Effector memory CD4-positive, alpha-beta T cell (primary cell): ENCODE measurements at places on chromosomes 6 and 20.

DNA sequence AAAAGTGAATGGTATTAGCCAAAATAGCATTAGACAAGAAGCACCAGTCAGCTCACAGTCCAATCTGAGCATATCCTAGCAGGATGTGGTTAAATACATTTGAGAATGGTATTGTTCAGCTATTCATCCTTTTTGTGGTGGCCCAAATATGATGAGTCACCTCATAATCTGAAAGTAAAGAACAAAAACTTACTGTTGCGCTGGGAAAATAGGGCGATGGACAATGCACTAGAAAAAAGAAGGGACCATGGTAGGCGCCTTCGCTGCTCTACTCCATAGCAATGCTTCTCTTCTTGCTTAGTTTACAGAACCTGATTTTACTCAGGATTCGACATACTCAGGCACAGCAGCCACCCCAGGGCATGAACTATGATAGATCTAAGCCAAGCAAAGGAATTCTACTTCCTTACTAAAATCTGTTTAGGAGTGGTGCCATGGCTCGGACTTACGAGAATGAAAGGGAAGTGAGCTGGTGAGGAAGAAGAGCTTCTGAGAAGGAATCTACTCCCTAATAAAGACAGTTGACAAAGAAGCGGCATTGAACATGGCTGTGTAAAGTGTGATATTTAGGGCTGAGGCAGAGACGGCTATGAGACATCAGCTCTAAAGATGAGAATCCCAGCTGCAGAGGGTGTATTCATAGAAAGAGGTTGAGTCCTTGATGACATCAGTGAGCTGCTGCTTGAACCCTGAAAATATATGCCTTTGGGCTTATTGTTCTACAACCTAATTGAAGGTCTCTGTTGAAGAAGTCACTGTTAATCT, 16.6 kb upstream of the FBXO9 start:
- no peak overlapping the region for H3K27ac ChIP-seq
- peak overlapping the region; percentile 28 for H3K4me3 ChIP-seq
- H3K36me3 ChIP-seq: no peaks in the 10 kb centered on the region
- no peak for DNase-seq
- no peaks in the 10 kb centered on the region for H3K27me3 ChIP-seq
- H3K4me1 ChIP-seq: peaks cover 15% of the 10 kb centered on the region

- H3K4me1 ChIP-seq: no peaks in the 10 kb centered on the region
- H3K27me3 ChIP-seq: no peaks in the 10 kb centered on the region
- no peak overlapping the region for H3K4me3 ChIP-seq
- no peak overlapping the region for H3K27ac ChIP-seq
Measured at GRCh38 chr6:1267057-1267732, 44.7 kb upstream of the FOXQ1 start.

- H3K27ac ChIP-seq: no peak overlapping the region
- DNase-seq: no peak
- H3K27me3 ChIP-seq: no peaks in the 10 kb centered on the region
Measured at GRCh38 chr20:14919501-14920081, 582.2 kb upstream of the FLRT3 start.

DNA sequence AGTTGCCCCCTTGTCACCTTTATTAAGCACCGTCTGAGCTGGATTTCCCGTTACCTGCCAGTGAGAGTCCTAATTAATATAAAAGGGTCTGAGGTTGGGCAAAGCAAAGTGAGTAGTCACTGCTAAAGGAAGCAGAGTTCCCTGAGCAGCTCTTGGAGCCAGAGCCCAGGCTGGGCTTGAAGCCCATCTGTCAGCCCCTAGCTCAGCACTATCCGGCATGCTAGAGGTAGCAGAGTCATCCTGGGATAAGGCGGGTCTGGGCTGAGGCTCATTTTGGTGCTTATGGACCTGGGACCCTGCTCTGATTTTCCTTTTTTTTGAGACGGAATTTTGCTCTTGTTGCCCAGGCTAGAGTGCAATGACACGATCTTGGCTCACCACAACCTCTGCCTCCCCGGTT, 46.2 kb downstream of the ADNP start:
- no peak overlapping the region for H3K4me3 ChIP-seq
- H3K27me3 ChIP-seq: no peaks in the 10 kb centered on the region
- H3K4me1 ChIP-seq: no peaks in the 10 kb centered on the region
- H3K36me3 ChIP-seq: peaks cover 11% of the 10 kb centered on the region
- no peak overlapping the region for H3K27ac ChIP-seq
- no peak for DNase-seq

- H3K36me3 ChIP-seq: no peaks in the 10 kb centered on the region
- DNase-seq: no peak
- H3K4me1 ChIP-seq: peaks cover 10% of the 10 kb centered on the region
- H3K4me3 ChIP-seq: no peak overlapping the region
- H3K27me3 ChIP-seq: no peaks in the 10 kb centered on the region
Measured at GRCh38 chr6:24967211-24967610, 31.5 kb upstream of the RIPOR2 start.

- H3K36me3 ChIP-seq: no peaks in the 10 kb centered on the region
- no peak for DNase-seq
- H3K4me3 ChIP-seq: no peak overlapping the region
- H3K4me1 ChIP-seq: no peaks in the 10 kb centered on the region
- no peak overlapping the region for H3K27ac ChIP-seq
Measured at GRCh38 chr20:23003077-23003635, 32.0 kb upstream of the SSTR4 start.

DNA sequence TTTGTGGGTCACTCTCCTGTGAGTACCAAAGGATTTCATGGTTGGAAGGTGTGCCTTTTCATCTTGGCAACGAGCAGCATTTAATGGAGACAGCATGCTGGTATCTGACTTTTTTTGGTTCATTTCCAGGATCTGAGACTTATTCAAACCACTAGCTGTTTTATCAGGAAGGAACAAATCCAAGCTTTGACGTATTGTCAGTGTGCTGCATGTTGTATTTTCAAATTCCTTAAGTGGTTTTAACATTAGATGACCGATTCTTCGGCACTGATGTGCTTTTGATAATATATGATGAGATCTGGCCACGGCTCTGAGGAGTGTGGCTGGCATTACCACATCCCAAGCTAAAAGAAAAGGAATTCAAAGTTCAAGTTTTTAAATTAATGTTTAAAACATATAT, 6.4 kb downstream of the RMND1 start:
- H3K4me3 ChIP-seq: no peak overlapping the region
- no peak for DNase-seq
- no peak overlapping the region for H3K27ac ChIP-seq
- H3K27me3 ChIP-seq: no peaks in the 10 kb centered on the region
- H3K36me3 ChIP-seq: peaks cover 4% of the 10 kb centered on the region

DNA sequence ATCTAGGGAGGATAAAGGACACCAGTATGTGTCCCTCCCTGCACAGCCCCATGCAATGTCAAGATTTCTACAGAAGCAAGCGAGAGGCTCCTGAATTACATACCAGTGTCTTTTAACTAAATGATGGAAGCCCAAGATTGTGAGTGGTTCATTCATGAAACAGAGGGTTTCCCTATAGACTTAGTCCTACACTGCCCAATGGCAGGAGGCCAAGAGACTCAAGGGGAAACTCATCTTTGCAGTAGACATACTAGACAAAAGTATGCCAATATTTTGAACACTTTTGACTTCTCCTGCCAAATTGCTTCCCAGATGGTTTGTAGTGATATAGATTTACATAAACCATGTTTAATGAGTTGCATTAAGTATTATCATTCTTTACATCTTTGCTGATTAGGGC, 557.2 kb upstream of the JAG1 start:
- no peaks in the 10 kb centered on the region for H3K36me3 ChIP-seq
- no peaks in the 10 kb centered on the region for H3K27me3 ChIP-seq
- H3K4me1 ChIP-seq: no peaks in the 10 kb centered on the region
- H3K27ac ChIP-seq: no peak overlapping the region
- no peak for DNase-seq
